Natural killer cell treated with Interleukin-12 subunit alpha and Interleukin-12 subunit beta and Interleukin-15 and Interleukin-18, amount 100 ng/mL, for 72 hours (primary cell): ENCODE measurements at places on chromosomes 7 and 10. TPM values are rescaled to one million over a fixed set of nuclear protein-coding genes. Genes with fewer than 3 reads are reported as not detected.
A peak's percentile ranks its signal among the peaks of the same experiment; 100 is the strongest.

DNA sequence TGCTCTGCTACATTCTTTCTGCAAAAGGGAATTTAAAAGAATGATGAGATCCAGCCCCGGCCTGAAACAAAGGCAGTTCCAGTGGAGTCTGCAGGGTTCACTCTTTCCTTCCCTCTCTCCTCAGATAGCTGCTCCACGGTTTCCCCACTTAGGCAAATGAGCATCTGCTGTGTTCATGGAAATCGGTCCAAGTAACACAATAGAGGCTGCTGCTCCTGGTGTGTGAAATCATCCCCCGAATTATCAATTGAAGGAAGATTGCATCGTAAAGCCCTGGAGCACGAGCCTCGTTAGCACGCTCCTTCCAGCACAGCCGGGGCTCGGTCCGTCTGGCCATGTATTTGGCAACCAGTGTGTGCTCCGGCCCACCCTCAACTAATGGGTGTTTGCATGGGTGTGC lies 108.3 kb upstream of the DPP6 start:
- no peaks in the 10 kb centered on the region for H3K36me3 ChIP-seq
- H3K27me3 ChIP-seq = no peaks in the 10 kb centered on the region
- no peak overlapping the region for H3K27ac ChIP-seq
- H3K4me1 ChIP-seq = no peaks in the 10 kb centered on the region
- H3K4me3 ChIP-seq = no peak overlapping the region

GRCh38 chr10:59959504-59960018 lies 53.2 kb upstream of the CCDC6 start:
- H3K4me3 ChIP-seq = no peak overlapping the region
- peaks cover 12% of the 10 kb centered on the region for H3K27me3 ChIP-seq
- H3K36me3 ChIP-seq = no peaks in the 10 kb centered on the region

GRCh38 chr10:22315455-22316285 lies 518 bp upstream of the COMMD3 start:
- H3K36me3 ChIP-seq = peaks cover 6% of the 10 kb centered on the region
- peak overlapping the region; percentile 96 for H3K27ac ChIP-seq
- peaks cover 12% of the 10 kb centered on the region for H3K27me3 ChIP-seq
- peaks cover 13% of the 10 kb centered on the region for H3K4me1 ChIP-seq
- H3K4me3 ChIP-seq = peak overlapping the region; percentile 88
- DNase-seq = no peak

GRCh38 chr7:4661871-4662270 lies 20.2 kb upstream of the FOXK1 start:
- H3K4me3 ChIP-seq = no peak overlapping the region
- no peak for DNase-seq
- peaks cover 7% of the 10 kb centered on the region for H3K36me3 ChIP-seq
- no peak overlapping the region for H3K27ac ChIP-seq

The ARHGEF5 gene
- 1.3 TPM for total RNA-seq

The KIAA1217 gene
- 1.0 TPM for total RNA-seq

DNA sequence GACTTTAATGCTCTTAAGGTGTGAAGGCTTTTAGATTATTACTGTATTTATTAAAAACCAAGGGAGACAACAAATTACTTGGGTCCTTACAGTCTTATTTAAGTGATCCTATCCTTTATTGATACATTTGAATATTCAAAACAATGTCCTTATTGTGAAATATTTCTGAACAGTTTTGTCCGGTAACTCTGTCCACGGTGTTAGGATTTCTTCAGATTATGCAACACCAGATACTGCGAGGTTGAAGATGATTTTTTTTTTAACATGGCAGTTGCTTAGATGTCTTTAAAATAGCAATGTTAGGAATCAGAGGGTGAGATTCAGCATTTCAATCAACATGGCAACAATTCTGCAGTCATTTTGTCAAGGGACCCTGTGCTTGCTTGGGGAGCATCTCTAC lies 176.5 kb downstream of the CSTF2T start:
- DNase-seq = no peak
- no peaks in the 10 kb centered on the region for H3K27me3 ChIP-seq
- no peak overlapping the region for H3K4me3 ChIP-seq
- no peaks in the 10 kb centered on the region for H3K36me3 ChIP-seq
- H3K27ac ChIP-seq = no peak overlapping the region

GRCh38 chr7:36659172-36659516 lies 65.2 kb downstream of the AOAH start:
- peak overlapping the region; percentile 96 for H3K4me3 ChIP-seq
- peaks cover 74% of the 10 kb centered on the region for H3K4me1 ChIP-seq
- no peak for DNase-seq
- no peaks in the 10 kb centered on the region for H3K27me3 ChIP-seq
- H3K36me3 ChIP-seq = peaks cover 52% of the 10 kb centered on the region
- H3K27ac ChIP-seq = peak overlapping the region; percentile 100

- no peak for DNase-seq
- no peaks in the 10 kb centered on the region for H3K4me1 ChIP-seq
- no peaks in the 10 kb centered on the region for H3K36me3 ChIP-seq
- H3K4me3 ChIP-seq = no peak overlapping the region
- peaks cover 28% of the 10 kb centered on the region for H3K27me3 ChIP-seq
- H3K27ac ChIP-seq = no peak overlapping the region
These were observed 8.8 kb upstream of the CALML5 start for GRCh38 chr10:5508161-5508604.

The PRF1 gene
- 1,157 TPM for total RNA-seq

The FKBP6 gene
- not detected for total RNA-seq

The PTN gene
- total RNA-seq = not detected

The MOGAT3 gene
- total RNA-seq = not detected

- H3K4me1 ChIP-seq = peaks cover 7% of the 10 kb centered on the region
- no peak overlapping the region for H3K27ac ChIP-seq
- no peak overlapping the region for H3K4me3 ChIP-seq
- peaks cover 9% of the 10 kb centered on the region for H3K36me3 ChIP-seq
These were observed 32.2 kb upstream of the ITGB8 start for GRCh38 chr7:20298486-20298901.
